Stimulated activated CD4-positive, alpha-beta T cell treated with anti-CD3 and anti-CD28 coated beads, Interleukin-1b, Interleukin-23, amount 100 ng/mL, for 1 hour (primary cell): ENCODE measurements at places on chromosomes 7 and 10.

DNA sequence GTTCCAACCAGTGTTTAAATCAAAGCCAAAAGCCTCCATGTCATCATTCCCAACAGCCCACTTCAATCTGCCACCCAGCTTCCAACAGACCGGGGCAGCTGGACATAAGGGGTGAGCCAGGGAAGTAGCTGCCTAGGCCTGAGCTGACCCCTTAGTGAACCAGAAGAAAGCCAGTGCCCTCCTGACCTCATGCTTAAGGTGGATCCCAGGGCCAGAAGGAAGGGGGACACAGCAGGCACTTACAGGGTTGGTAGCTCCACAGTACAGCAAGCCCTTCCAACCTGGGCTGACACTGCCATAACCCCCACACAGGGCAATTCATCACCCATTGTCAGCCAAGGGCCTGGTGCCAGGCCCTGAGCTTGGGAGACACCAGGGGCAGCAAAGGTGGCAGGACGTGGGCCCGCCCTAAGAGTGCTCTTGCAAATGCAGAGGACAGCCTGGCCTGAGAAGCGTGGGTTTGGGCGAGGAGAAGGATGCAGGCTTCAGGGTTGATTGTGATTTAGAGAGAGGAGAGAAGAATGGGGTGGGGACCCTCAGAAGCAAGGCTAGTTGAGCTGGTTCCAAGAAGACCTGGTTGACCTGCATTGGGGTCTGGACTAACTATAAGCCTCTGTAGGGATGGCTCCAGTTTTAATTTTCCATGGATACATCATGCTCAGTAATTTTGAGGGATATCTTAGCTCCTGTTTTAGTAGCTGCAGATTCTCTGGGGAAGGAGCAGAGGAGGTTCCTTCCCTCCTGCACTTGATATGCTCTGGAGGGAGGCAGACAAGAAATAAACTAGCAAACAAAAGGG, 3.1 kb upstream of the CYP26A1 start:
- no peak for DNase-seq

DNA sequence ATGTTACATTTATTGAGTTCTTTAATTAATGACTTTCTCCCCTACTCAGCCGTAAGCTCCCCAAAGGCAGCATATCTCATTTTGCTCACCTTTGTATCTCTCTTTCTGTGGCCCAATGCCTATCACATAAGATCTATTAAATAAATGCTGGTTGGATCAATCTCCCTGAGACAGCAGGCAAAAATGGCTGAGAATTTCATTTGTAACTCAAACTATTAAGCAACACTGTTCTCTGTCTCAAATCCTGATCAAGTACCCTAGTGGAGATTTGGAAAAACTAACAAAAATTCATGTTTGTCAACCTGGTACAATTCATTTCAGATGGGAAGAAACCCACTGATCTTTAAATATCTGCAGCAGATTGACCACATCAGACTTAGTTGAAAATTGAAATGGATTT, 127.4 kb downstream of the ZFAND4 start:
- no peak for DNase-seq

DNA sequence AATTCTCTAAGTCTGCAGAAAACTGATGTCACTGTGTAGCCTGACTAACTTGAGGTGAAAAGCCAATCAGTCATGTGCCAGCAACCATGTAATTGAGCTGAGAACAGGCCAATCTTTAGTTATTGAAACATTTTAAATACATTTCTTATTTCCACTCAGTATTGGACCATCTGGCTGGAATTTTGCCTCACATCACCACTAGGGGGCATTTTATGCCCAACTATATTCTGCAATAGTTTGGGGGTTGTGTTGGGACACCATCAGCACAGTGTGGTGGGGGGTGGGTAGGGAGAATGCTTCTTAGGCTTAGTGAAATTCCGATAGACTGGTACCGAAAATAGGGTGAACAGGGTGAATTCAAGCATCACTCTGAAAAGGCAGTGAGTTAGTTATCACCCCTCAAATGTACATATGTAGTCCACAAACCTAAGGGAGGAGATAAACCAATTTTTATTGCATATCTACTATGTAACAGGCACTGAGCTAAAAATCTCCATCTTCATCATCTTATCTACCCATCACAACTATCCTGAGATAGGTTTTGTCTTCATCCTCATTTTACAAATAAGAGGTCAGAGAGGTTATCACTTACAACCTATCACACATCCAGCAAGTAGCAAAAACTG, 17.8 kb downstream of the NPSR1 start:
- DNase-seq, result no peak

- no peak for DNase-seq
Measured at GRCh38 chr7:46565253-46566096, 644.4 kb upstream of the IGFBP3 start.

GRCh38 chr10:105656856-105657255, 1015.8 kb downstream of the SORCS3 start:
- DNase-seq, result no peak

DNA sequence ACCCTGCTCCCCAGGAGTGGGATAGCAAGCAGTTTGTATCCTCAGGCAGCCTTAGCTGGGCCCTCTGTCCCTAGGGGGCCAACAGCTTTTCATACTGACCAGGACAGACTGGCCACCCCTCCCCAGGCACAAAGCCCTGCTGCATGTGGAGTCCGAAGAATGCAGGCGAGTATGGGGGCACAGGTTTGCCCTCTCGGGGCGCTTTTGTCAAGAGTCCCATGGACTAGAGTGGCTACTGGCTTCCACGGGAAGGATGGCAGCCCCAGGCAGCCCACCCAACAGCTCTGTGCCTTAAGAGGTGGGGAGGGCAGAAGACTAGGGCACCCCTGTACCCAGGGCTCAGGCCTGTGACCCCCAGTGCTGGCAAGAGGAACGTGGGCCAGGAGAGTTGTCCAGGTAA, 10.7 kb downstream of the CXCL12 start:
- DNase-seq, result no peak

GRCh38 chr7:7959979-7960670, 8.5 kb upstream of the GLCCI1 start:
- no peak for DNase-seq

DNA sequence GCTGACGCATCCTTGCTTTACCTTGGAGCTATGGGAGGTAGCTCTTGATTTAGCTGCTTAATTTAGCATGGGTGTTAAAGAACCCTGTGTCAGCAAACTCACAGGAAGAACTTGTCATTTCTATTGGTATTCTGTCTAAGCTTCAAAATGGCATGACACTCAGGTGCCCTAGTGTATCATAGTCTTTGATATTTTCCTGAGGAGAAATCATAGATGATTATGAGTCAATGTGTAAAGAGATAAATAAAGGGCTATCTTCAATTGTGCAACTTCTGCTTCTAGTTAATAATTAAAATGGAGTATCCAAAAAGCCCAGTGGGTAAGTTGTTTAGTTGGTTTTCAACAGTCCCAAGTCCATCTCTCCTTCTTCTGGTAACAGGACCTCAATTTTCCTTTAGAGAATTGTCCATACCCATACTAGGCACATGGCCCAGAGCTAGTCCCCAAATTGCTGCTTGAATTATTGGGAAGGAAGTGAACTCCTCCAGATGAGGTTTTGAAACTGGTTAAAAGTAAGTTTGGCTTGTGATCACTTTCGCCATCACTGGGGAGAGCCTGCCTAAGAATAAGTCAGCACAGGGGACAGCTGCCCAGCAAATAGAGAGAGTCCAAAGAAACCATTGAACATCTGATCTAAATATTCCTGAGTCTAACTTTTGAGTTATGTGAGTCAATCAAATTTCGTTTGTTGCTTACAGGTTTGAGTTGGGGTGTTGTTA, 169.0 kb upstream of the PHYHIPL start:
- DNase-seq, result no peak

DNA sequence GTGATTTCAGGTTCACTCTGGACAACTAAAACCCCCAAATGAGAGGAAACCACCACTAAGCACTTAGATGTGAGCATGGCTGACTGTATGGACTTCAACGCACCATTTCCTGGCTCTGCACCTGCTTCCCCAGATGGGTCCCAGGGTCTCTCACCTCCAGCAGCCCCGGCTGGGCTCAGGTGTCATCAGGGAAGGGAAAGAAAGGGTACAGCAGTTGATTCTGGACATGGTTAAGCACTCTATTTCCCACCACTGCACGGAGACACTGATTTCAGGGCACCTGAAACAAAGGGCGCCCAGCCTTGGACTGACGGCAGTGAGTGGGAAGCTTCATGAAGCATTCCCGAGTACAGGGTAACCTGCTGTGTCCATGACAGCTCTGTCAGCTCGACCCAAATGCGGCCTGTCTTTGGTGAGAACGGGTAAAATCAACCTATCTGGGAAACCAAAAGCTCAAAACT, 19.0 kb downstream of the FAM53B start:
- no peak for DNase-seq

DNA sequence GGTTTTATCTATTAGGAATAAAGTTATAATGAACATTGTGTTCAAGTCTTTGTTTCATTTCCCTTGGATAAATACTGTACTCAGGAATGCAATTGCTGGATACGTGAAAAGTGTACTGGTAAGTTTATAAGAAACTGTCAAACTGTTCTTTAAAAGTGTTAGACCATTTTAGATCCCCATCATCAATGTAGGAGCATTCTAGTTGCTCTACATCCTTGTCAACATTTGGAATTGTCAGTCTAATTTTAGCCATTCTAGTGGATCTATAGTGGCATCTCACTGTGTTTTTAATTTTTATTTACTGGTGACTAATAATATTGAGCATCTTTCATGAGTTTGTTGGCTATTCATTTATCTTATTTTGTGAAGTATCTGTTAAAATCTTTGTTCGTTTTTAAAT, 354.0 kb upstream of the NRP1 start:
- no peak for DNase-seq
